ENCODE measurements at places on chromosomes 1 and 21.

DNA sequence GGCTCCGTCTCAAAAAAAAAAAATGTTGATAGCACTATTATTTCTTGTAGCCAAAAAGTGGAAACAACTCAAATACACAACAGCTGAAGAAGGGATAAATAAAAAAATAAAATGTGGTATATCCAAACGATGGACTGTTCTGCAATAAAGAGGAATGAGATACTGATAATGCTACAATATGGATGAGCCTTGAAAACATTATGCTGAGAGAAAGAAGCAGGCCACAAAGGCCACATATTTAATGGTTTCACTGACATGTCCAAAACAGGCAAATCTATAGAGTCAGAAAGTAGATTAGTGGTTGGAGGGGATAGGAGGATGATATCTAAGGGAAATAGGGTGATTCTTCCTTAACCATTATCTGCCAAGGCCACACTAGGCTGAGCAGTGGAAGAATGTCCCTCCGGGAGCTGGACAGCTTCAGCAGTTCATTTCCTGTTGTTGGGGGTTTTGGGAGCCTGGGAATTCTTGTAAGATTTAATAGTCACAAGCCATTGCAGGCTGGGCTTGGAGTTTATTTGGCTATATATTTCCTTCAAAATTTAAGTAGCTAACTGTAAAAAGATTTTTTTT is 53.5 kb downstream of the ST3GAL3 start:
- DNase-seq, result no peak

GRCh38 chr1:151175041-151175741 is 590 bp downstream of the TMOD4 start:
- DNase-seq, result no peak

- no peak for DNase-seq
These were observed 268.8 kb downstream of the KCTD3 start for GRCh38 chr1:215835951-215836350.

GRCh38 chr1:108750476-108751181 is 4.2 kb downstream of the STXBP3 start:
- no peak for DNase-seq

DNA sequence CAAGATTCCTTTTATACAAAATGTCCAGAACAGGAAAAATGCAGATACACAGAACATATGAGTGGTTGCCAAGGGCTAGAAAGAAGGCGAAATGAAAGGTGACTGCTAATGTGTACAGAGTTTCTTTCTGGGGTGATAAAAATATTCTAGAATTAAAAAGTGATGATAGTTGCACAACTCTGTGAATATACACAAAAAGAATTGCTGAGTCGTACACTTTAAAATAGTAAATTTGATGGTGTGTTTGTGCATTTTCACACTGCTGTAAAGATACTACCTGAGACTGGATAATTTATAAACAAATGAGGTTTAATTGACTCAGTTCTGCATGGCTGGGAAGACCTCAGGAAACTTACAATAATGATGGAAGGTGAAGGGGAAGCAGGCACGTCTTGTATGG is 23.9 kb downstream of the KLHDC7A start:
- DNase-seq, result no peak

GRCh38 chr1:214292322-214292721 is 11.4 kb downstream of the SMYD2 start:
- no peak for DNase-seq

GRCh38 chr1:37660664-37661063 is 26.0 kb upstream of the RSPO1 start:
- DNase-seq, result no peak

DNA sequence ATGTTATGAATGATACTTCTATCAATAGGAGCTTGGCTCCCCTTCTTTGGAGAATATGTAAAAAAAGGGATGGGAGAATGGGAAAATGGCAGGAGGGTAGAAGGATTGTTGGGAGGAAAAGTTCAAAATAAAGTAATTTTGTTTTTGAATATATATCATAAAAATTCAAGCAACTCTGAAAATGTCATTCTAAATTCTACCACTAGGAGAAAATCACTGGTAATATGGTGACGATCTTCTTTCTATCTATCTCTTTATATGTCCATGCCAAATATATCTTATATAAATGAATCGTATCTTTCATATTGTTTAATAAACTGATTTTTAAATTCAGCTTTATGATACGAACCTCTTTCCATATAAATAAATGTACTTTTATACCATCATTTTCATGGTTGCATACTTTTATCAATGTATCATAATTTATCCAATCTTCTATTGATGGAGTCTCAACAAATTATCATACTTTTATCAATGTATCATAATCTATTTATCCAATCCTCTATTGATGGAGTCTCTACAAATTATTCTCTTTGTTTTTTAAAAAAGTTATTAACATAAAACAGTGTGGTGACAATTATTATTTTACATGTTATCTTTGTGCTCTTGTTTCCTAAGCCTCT is 73.7 kb upstream of the MARK1 start:
- DNase-seq, result no peak

GRCh38 chr1:109187127-109187526 is 26.6 kb upstream of the SARS1 start:
- no peak for DNase-seq

DNA sequence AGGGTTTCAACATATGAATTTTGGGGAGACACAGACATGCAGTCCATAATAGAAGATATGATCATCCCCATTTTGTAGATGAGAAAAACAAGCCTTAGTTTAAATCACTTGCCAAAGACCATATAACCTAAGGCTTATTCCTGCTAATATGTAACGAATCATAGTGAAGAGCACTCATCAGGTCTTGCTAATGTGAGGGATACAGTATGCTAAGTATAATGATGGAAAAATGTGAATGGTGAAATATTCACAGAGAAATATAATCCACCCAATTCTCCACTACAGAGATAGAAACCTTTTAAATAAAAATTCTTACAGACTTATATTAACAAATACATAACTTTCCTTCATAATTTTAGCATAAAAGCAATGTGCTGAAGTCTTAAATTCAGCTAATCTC is 18.9 kb downstream of the ERICH3 start:
- no peak for DNase-seq

DNA sequence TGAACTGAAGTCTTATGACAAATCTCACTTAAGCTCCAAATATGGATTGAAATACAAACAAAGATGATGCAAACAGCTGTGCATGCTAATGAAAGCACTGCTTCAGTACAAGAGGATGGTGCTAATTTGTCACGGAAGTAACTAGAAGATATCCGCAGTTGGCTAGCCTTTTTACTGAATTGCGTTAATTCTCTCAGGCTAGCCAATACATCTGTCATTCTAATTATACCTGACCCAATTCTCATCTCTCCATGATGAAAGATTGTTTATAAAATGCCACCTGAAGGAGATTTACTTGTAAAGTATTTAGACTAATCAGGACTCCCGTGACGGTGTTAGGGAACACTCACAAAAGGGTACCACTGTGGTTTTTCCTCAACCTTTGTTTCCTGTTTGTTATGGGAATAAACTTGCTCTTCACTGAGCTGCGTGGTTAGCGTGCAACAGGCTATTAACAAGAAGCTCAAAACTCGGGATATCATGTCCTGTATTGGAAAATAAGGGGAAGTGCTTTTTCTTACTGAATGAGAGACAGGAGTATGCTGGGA is 162.5 kb downstream of the APP start:
- no peak for DNase-seq

DNA sequence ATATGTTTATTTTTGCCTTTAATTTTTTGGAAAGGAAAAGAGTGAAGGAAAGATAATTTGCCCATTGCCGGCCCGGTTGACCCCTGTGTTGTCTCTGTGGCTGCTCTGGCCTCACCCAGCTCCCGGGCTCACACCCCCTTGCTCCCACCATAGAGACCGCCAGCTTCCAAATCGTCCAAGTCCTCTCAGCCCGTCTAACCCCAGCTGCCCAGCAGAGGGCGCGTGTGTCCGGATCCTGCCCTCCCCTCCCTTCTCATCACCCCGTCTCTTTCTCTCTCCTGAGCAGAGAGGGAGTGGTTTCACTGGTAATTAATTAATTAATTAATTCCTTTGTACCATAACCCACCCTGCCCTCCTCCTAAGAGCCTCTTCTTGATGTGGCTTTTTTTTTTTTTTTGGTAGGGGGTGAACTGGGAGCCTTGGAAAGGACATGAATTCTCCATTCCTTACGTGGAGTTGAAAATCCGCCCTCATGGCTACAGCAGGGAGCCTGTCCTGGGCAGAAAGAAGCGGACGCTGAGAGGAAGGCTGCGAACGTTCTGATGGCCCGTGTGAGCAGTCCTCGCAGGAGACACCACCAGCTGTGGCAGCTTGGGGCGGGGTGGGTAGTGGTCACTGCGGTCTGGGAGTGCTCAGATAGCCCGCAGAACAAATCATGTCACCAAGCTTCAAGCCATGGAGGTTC is 45.9 kb downstream of the KIAA0040 start:
- DNase-seq, result peak; percentile 61

DNA sequence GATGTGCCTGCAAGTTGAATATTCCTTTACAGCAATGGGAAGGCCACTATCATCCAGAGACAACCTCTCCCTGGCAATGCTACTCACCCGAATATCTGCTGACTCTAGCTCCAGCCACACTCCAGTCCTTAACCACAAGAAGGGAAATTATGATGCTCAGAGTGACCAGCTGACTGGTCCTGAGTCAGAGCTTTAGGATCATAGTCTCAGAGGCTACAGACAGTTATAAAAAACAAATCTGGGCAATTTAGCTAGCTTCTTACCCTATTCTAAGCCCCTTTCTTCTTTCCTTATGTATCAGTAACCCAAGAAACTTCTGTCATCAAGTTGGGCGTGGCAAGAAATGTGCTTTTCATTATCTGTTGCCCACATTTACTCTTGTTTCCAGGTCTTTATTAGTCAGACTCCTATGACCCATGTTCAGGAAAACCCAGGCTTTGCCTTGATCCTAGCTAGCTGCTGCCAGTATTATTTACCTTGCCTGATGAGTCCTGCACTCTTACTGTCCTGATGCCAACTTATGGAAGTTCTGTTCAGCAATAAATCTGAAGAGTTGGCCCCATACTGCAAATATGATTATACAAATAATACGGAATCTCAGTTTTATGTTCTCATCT is 207.0 kb downstream of the TTLL7 start:
- DNase-seq, result no peak

DNA sequence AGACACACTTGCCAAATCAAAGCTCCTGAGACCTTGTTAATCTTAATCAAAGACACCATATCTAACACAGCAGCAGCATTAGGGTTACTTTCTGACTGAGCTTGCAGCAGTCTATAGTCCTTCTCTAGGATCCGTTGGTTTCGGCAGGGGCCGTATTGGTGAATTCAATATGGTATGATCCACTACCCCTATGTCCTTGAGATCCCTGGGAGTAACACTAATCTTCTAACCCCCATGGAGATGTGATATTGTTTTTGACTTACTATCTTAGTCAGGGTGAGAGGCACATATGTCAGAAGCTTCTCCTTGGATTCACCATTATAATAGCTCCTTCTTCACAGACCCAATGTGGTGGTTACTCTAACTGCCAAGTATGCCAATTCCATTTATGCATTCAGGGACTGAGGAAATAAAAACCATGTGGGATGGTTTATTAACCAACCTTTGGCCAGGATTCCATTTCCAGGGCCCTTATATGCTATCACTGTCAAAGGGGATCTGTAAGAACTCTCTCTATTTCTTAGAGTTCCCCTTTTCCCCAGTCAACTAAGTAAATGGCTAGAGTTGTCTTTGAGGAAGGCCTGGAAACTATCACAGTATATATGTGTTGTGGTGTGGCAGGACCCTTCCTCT is 673.6 kb upstream of the USP24 start:
- DNase-seq, result no peak

- DNase-seq, result no peak
These were observed 41.5 kb downstream of the C4BPA start for GRCh38 chr1:207145401-207146058.

DNA sequence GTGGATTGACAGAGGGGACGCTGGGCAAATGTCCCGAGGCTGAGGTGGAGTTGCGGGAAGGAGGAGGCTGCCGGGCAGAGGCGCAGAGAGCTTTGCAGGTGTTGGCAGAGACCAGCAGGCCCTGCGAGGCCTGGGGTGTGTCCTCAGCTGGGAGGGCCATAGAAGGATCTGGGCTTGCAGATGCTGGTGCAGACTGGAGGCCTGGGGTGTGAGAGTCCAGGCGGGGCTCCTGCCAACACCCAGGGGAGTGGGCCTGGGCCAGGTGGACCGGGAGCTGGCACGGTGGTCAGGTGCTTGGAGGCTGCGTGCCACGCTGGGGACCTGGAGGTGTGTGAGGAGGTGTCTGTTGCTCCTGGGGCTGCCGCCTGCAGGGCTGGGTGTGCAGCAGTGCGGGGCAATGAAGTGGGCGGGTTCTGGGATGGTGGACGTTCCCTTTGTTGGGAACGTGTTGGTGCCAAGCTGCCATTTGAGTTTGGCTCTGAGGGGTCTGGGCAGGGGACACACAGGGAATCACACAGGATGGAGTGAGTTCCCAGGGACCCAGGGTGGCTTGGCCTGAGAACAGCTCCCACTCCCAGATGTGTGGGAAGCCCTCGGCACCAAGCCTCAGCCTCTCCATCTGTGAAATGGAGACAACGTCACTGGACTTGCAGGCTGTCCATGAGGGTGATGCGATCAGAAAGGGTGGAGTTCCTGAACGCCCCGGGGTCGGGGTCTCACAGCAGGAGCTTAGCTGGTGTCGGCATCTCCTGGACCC is 39.9 kb upstream of the POFUT2 start:
- no peak for DNase-seq

GRCh38 chr1:72341661-72342060 is 59.3 kb upstream of the NEGR1 start:
- no peak for DNase-seq

- DNase-seq, result no peak
These were observed 6.7 kb downstream of the ZBTB7B start for GRCh38 chr1:155009221-155009711.

DNA sequence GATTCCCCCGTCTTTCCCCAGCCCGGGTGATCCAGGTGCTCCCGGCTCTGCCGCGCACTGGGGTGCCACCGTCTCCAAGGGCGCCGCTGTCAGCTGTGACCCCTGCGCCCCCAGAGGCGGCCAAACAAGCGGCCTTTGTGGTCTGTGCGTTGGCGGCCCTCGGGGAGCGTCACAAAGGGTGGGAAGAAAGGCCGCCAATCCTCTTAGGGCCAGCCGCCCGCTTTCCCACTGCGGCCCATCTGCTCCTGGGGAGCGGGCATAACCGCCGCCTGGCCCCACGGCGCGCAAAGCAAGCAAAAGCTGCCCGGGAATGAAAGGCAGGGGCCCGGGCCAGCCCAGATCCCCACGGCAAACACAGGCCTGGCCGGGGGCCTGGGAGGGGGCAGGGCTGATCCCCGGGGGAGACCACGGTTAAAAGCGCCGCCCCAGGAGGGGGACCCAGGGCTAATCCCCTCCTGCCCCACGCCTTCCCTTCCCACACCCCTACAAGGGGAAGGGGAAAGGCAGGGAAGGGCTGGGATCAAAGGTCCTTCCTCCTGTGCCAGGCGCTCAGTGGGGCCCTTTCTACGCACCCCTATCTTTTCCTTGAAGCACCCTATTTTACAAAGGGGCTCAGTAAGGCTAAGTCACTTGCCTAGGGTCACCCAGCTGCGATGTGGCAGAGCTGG is 24.0 kb downstream of the C1QB start:
- DNase-seq, result no peak

GRCh38 chr21:15064576-15065391 is at the start of gene NRIP1:
Gene NRIP1 (minus strand): TSS chr21:15065000. CDS start chr21:14968192, 96,808 bp downstream.
- DNase-seq, result peak; percentile 31

Measured in stimulated activated CD4-positive, alpha-beta T cell treated with anti-CD3 and anti-CD28 coated beads, TNF-alpha, amount 100 ng/mL, for 1 hour (primary cell).